ENCODE measurements at places on chromosomes 5 and 9.

DNA sequence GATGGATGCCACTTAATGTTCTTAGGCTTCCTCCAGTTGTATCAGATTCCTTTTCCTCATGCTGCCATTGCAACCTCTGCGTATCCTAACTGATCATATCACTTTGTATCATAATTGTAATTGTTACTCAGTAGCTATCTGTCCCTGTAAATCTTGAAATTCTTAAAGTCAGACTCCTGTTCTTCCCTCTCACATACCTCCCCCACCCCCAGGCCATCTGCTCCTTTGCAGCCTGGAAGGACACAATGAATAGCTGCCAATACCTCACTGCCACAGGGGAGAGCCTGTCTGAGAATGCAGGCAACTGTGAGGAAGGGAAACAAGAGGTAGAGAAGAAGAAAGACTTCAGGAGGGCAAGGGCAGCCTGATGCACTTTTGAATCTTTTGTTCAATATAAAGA lies 228.5 kb downstream of the ENC1 start:
- DNase-seq, result no peak

DNA sequence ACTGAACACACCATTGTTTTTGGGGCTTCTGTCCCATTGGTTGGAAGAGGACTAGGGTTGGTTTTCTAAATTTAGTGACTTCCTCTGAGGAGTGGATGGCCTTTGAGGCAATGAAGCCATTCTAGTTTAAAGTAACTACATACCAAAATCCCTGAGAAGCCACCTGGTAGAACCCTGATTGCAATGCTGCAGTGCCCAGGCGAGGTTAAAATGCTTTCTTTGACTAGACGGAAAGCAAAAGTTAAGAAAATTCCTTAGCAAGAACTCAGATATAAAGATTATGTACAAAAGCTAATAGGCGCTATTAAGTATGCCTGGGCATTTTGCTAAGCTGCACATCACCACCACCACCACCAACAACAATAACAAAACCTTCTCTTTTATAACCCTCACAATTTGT lies 20.6 kb downstream of the GLRX start:
- DNase-seq, result no peak

- DNase-seq, result no peak
Measured at GRCh38 chr5:79602889-79603288, 9.4 kb upstream of the TENT2 start.

DNA sequence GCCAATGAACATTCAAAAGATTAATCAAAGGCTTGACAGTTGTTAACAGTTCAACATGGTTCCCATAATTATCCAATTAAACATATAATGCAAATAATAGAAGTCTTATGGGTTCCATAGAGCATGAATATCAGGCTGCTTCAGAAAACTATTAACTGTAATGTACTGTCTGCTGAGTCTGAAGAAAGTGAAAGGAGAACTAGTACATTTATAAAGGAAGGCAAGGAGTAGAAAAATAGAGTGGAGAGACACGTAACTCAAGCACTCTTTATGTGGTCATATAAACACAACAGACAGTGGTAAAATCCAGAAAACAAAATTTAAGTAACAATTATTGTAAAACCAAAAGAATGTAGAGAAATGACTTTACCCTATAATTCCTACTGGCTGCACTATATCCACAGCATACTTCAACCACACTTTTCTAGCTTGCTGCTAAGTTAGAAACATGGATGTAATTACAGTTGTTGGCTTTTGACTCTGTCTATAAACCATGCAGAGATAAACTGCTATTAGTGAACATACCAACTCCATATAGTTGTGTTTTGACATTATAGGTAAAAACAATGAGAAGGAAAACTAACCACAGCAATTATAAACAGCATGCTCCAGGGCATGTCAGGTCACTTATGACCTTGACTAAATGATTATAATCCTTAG lies 32.7 kb downstream of the NFIB start:
- no peak for DNase-seq

- no peak for DNase-seq
Measured at GRCh38 chr5:67902497-67902830, 313.1 kb upstream of the PIK3R1 start.

GRCh38 chr9:90967145-90967538 lies 165.5 kb downstream of the SYK start:
- no peak for DNase-seq

- DNase-seq, result no peak
Measured at GRCh38 chr5:59684388-59685190, 208.9 kb downstream of the PDE4D start.

GRCh38 chr5:147305147-147305546 lies 70.3 kb downstream of the STK32A start:
- no peak for DNase-seq

GRCh38 chr5:67021521-67021920 lies 175.1 kb downstream of the CD180 start:
- no peak for DNase-seq

Data from stimulated activated CD4-positive, alpha-beta T cell treated with anti-CD3 and anti-CD28 coated beads, TNF-alpha, amount 100 ng/mL, for 24 hours (primary cell).